Pulmonary artery endothelial cell (primary cell): ENCODE measurements at places on chromosomes 1 and 21. TPM values are rescaled to one million over a fixed set of nuclear protein-coding genes. Genes with fewer than 3 reads are reported as not detected.

- no peak for DNase-seq
Observed at GRCh38 chr1:19866758-19867157, 15.4 kb upstream of the OTUD3 start.

Gene TCHH
- under 0.01 TPM in 1 of 2 replicates, not detected in the other for total RNA-seq

- no peak for DNase-seq
Observed at GRCh38 chr1:215894617-215895016, 327.5 kb downstream of the KCTD3 start.

DNA sequence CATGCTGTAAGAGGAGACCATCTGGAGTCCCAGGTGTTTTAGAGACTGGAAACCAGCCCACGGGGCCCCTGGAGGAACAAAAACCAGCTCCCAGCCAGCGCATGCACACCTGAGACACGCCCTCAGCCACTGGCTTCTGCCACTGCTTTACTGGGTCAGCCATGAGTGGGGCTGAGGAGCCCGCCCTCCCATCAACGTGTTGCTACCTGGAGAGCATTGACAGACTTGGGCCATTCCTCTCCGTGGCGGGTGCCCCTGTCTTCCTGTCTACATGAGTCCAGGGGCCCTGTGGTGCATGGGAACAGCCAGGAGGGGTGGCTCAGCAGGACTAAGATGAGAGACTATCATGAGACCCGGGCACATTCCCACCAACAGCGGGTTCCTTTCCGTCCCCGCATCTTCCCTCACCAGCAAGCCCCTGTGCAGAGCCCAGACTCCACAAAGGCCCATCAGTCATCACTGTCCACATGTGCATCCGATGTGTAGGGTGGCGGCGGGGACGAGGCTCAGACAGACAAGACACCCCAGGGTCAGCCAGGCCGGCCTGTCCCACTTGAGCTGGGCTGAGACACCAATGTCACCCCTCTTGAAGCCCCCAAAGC lies 45.4 kb upstream of the POFUT2 start:
- DNase-seq: no peak

- no peak for DNase-seq
Observed at GRCh38 chr1:153434746-153435455, 18.6 kb downstream of the S100A7A start.

DNA sequence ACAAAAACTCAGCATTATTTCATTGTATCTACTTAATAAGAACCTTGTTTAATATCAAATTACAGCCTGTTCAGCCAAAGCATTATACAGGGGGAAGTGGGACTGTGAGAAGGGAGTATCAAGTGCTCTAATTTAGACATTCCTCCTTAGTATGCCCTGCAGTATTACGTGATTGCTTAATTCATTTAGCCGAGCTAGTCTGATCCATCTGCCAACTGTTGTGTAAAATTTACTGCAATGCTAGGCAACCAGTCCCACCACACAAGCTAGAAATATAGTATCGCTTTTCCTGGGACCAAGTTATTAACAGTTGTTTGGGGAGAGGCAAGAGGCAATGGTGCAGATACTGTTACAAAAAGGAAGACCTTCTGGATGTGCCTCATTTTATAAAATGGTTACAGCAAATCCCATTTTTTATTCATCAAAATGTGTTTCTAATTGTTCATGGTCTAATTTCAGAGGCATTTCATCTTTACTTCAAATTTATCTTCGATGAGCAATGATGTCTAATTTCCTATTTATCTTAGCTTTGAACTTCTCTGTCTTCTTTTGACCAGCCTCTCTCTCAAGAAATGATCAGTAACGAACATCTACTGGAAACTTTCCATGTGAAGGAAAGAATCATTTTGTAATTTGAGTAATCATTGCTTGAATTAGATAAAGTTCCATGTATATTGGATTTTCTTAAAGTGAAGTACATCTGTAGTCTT lies 283.3 kb downstream of the DUSP10 start:
- DNase-seq: no peak
